ENCODE measurements at places on chromosomes 2 and 18.

DNA sequence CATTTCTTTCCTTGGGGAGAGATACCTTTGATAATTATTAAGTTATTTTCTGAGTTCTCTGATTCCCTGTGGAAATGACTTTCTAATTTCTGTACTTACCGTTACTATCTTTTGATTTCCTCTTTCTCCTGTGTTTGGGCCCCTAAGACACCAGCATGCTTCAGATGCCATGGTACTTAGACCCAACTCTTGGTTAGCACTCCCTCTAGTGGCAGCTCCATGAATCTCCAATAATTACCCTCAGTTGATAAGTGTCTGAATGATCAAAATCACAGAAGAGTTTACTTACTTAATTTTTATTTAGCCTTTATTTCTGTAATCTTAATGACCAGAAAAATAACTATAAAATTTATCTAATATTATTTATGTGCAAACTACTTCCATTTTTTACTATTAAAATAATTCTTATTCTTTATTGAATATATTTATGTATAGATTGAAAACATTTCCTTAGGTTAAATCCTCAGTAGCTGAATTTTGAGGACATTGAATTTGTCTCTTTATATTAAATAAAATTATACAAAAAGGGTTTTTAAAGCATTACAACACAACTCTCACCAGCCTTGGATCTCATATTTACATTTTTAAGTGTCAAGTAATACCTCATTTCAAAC is 300.4 kb downstream of the KCNS3 start:
- DNase-seq = no peak

GRCh38 chr2:119253114-119253702 is 29.6 kb downstream of the STEAP3 start:
- DNase-seq = no peak

DNA sequence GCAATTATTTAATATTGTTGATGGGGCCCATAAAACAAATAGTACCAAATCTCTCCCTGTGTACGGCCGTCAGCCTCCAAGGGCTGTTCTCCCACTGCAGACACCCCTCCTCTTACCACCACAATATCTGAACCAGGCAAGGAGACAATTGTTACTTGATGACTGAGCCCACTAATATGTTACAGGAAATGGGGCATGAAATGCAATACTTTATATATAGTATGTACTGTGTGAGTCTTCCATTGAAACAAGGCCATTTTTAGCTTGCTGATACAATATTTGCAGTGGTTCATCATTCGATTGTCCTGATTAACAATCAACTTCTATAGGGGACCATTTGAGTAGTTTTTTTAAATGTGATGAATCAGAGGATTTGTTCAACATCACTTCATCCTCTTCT is 307.3 kb downstream of the GBX2 start:
- DNase-seq = no peak

GRCh38 chr2:223797037-223797436 is 40.3 kb downstream of the AP1S3 start:
- no peak for DNase-seq

DNA sequence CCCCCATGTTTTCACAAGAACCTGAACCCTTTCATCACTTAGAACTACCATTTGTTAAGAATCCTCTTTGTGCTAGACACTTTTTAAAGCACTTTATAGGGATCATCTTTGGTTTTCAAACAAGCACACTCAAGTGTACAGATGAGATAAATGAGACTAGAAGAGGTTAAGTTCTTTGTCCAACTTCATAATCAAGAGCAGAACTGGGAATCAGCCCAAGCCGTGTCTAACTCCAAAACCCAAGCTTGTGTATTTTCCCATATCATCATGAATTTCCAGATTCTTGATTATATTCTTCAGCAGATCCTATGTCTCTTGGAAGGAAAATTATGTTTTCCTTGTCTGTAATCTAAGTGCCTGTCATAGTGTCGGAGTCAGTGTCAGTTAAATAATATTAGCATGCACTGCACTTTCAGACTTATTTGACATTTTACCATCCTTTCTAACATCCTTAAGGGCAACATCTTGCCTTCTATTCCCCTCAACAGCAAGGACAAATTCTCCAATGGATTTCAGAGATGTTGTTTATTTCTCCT is 123.0 kb upstream of the SETBP1 start:
- no peak for DNase-seq

DNA sequence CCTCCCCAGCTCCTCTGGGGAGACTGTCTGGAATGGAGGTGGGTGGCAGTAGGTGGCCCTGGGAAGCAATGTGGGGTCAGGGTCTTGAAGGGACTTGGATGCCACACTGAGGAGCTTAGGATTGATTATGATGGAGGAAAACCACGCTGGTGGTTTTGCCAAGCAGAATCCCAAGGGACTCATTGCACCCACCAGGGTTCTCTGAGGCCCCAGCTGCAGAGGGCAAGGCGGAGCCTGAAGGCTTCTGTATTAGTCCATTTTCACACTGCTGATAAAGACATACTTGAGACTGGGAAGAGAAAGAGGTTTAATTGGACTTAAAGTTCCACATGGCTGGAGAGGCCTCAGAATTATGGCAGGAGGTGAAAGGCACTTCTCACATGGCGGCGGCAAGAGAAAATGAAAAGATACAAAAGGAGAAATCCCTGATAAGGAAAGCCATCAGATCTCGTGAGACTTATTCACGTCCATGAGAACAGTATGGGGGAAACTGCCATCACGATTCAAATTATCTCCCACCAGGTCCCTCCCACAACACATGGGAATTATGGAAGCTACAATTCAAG is 87.2 kb upstream of the YWHAQ start:
- no peak for DNase-seq

DNA sequence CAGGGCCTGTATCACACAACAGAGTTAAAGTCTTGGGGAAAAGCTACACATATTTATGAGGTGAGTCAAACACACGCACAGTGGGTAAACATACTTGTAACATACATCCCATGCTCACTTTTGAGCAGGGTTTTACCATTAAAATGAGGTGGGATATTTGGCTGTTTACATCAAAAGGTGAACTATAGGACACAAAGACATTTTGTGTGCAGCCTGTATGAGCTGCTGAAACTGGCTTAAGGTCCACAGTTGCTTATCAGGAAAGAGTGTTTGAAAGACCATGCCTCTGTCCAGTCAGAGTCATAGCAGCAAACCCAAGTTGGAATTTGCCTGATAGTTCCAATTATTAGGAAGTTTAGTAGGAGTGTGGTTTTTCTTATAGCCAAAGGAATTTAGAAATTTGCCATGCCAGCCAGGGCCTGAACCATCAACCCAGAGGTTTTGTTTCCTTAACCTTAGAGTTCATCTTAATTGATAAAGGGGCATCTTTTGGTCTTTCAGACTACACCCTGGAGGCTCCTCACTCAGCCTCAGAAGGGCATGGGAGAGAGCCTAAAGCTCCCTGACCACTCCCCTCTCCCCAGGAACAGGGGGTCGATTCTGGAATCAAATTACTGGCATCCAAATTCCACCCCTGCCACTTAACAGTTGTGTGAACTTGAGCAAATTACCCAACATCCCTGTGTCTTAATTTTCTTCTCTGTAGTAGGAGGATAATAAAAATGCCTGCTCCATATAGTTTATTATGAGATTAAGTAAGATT is 29.9 kb upstream of the L3MBTL4 start:
- no peak for DNase-seq

GRCh38 chr2:85327160-85327821 is 498 bp downstream of the TGOLN2 start:
- peak; percentile 34 for DNase-seq

DNA sequence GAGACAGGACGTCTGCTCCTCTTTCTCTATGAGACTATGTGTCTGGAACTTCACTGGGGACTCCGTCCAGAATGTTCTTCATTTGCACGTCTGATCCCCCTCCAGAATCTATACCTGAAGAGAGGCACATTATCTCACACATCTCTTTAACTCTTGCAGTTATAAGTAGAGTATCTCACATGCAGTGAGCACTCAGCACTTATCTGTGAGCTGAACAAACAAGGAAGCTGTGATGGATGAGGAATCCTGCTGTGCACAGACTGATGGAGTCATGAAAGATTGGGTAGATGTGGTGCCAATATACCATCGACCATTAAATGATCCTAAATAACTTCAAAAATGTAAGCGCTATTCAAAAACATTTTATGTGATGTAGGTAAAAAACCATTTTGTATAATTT is 888.3 kb upstream of the CELF4 start:
- no peak for DNase-seq

DNA sequence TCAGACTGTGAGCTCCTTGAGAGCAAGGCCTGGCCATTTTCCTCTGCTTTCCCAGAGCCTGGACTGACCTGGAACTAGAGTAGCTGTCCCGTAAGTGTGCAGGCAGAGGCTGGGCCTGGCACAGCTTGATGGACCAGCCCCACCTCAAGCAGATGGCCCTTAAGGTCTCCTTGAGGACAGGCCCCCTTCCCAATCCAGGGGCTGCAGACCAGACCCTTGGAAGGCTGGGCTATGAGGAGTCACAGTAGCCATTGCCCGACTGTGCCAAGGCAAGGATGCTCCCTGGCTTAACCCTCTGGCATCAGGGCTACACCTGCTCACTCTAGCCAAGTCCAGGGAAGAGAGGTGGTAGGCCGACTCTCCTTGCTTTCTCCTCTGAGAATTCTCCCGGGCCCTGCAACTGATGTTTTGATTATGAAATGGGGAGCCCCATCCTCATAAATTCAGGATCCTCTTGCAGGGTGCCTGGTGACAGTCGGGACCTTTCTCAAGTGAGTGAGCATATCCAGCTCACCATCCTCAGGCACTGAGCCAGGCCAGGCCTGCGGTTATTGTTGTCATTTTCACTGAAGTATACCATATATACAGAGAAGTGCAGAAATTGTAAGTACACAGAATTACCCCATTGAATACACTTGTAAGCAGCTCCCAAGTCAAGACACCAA is 51.7 kb downstream of the DPYSL5 start:
- no peak for DNase-seq

DNA sequence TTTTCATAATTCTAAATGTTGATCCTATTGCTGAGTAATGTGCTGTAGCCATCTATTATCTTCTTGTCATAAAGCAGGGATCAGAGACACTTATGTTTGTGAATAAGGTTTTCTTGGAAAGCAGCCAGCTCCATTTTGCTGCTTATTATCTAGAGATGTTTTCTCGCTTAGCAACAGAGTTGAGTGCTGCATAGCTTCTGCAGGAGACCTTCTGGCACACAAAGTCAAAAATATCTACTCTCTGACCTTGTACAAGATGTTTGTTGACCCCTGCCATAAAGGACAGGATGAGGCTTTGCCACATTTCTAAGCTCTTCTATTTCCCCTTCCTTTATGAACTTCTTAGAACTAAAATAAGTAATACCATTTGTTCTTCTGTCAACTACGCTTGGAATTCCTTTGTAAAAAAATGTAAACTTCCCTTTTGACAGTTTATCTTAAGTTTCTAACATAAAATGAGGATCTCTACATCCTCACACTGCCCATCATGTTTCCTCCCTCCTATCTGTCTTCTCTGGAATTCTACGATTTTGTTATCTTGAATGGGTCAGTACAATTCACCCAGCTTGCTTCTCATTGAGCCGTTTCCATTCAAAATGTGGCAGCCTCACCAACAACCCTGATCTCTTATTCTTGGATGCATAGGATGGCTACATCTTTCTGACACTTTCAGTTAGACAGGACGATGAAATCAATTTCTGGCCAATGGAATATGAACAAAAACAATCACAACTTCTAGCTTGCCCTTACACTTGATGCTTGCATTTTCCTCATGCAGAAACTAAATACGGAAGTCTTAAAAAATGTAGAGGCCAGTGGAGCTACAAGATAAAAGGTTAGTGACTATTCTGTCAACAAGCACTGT is 1377.0 kb downstream of the SUCLG1 start:
- no peak for DNase-seq

GRCh38 chr2:286774-287392 is 1.0 kb downstream of the ALKAL2 start:
- DNase-seq = no peak

GRCh38 chr2:207227062-207227748 is 61.5 kb upstream of the KLF7 start:
- DNase-seq = no peak

- no peak for DNase-seq
Measured at GRCh38 chr2:39693245-39693644, 27.5 kb downstream of the TMEM178A start.

- no peak for DNase-seq
Measured at GRCh38 chr2:17892770-17893534, 14.5 kb downstream of the KCNS3 start.

GRCh38 chr2:74850496-74851190 is 16.7 kb downstream of the HK2 start:
- DNase-seq = no peak

DNA sequence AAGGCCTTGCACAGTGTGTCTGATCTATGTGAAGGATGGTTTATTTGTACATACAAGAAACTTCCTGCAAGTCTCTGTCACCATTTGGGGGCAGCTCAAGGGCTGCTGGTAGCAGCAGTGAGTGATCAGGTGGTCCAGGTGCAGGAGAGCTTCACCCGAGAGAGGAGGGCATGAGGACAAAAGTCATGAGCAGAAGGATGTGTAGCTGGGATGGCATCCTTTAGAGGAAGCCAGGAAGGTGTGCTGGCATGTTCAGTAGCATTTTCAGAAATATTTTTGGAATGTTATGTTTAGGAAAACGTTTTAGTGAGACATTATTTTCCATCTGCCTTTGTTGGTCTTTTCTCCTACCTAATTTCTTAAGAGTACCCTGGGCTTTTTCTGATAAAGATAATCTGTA is 31.9 kb downstream of the VWA3B start:
- no peak for DNase-seq

- no peak for DNase-seq
Measured at GRCh38 chr2:130834091-130834930, 2.4 kb upstream of the ARHGEF4 start.

DNA sequence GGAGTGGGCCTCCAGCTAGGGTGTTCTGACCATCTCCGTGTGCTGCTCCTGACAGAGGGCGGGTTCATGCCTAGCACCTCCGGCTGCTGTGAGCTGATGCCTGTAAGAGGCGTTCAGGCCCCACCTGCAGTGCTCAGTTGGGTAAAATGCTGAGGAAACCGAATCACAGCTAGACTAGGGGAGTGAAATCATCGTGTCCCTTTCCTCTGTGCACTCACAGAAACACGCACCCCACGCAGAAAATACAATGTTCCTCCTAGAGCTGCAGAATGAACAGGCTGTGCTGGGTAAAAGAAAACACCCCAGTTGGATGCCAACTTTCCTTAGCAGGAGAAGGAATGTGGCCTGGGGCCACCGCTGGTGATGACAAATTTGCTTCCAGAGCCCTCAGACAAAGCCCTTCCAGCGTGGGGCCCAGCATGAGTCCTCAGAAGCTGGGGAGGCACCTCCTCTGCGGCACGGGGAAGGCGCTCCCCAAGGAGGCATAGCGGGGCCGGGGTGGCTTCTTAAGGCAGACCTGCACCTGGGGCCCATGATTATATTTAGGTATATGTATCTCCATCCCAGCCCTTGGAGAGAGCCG is 16.3 kb upstream of the ARHGEF4 start:
- no peak for DNase-seq

- DNase-seq = no peak
Measured at GRCh38 chr2:47687856-47688255, 95.1 kb upstream of the MSH6 start.

All from activated CD4-positive, CD25-positive, alpha-beta regulatory T cell (primary cell).